ENCODE measurements at places on chromosomes 12 and 14.

- DNase-seq, result no peak
Observed at GRCh38 chr14:23930742-23931141, 22.8 kb upstream of the DHRS4 start.

DNA sequence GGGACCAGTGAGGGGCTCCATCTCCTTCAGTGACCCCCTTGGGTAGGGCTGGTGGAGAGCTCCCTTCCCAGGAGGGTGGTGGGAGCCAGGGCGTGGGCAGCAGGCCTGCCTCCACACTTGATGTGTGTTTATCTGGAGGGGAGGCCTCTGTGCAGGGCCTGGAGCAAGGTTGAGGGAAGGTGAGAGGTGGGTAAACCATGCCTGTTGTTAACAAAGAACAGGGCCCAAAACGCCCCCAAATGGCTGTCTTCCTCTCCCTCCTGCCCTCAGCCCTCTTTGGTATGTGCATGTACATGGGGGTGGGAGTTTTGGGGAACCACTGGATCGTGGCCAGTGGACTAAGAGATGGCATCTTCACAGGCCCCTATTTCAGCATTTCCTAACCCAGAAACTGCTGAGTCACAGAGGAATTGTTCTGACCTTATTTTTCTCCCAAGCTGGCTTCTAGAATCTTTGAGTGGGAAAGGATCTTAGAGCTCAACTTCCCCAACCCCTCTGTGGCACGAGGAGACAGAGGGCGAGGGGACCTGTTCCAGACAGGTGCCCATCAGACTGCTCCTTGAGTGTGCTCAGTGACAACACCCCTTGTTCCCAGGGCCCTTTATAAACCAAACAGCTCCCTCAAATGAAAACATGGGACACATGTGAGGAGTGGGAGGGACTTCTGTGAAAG lies 3.6 kb downstream of the SLC48A1 start:
- DNase-seq, result no peak

DNA sequence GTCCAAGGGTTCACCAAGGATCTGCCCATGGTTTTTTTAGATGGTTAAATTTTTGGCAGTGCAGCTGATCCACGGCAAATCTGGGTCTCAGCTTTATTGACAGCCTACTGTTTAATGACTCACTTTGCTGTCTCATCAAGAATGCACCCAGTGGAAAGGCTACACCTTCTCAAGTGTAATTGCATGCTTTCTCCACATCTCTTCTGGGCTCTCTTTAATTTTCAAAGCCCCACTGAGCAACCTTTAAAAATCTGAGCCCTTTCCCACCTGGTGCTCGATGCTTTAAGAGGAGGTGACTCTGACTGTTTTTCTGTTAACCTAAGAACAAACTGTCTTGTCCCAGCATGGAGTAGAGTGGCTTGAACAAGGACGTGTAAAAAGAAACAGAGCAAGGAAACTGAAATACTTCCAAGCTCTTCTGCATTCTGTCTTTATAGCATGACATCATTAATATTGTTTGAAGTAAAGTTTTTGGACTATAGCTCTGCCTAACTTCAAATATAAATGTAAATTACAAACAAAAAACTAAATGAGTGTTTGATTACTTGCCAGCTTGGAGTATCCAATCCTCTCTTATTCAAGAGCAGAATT lies 214.2 kb upstream of the KRR1 start:
- DNase-seq, result no peak

DNA sequence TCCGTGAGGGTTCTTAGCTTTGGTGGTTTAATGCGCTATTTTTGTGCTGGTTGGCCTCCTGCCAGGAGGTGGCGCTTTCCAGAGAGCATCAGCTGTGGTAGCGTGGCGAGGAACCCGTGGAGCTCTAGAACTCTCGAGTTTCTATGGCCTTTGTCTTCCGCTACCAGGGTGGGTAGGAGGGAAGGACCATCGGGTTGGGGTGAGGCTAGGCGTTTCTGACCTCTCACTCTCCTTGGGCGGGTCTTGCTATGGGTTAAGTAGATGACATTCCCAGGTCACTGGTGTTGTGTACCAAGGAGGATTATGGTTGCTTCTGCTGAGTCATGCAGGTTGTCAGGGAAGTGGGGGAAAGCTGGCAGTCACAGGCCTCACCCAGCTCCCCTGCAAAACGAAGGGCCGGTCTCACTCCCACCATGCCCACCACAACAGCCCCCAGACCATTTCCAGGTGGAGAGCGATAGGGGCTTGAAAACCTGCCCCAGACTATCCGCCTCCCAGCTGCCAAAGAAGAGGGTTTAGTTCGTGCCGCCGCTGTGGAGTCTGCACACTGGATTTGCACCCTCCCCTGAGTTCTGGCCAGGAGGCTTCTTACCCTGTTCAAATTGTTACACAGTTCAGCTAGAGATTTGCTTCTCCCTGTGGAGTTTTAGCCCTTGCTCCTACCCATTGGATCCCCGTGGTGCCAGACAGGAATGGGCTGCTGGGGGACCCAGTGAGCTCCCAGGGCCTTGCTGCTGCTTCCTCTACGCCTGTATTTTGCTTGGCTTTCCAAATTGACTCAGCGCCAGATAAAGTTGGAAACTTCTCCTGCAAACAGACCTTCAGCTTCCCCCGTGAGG lies 21.9 kb downstream of the RNFT2 start:
- DNase-seq, result peak; percentile 52

GRCh38 chr12:42284157-42284556 lies 41.7 kb downstream of the ZCRB1 start:
- no peak for DNase-seq

GRCh38 chr14:70698288-70698687 lies 56.6 kb downstream of the TTC9 start:
- DNase-seq, result no peak

- DNase-seq, result no peak
Observed at GRCh38 chr14:31550589-31550988, 10.6 kb upstream of the NUBPL start.

DNA sequence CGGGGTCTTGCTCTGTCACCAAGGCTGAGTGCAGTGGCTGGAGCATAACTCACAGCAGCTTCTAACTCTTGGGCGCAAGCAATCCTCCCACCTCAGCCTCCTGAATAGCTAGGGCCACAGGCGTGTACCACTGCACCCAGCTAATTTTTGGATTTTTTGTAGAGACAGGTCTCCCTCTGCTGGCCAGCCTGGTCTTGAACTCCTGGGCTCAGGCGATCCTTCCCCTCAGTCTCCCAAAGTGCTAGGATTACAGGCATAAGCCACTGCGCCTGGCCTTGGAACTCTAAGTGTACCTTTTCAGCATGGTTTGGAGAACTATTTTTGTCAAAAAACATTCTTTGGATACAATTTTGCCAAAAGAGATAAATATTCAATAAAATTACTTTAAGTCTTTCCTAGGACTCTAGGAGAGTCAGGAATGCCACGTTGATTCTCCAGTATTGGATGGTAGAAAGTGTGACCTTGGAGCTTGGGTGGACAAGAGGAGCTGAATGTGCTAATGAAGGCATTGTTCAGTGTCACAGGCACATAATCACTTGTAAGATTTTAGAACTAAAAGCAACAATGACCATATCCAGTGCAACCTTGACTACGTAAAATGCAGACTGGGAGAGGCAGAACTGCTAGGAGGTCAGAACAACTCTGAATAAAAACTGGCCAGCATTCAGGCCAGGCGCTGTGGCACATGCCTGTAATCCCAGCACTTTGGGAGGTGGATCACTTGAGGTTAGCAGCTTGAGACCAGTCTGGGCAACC lies 2.8 kb downstream of the SRSF9 start:
- peak; percentile 53 for DNase-seq

GRCh38 chr14:33508126-33509062 lies 442.5 kb downstream of the EGLN3 start:
- no peak for DNase-seq

GRCh38 chr14:60093606-60094005 lies 1.9 kb downstream of the PCNX4 start:
- DNase-seq, result no peak
